Panc1 (cell line): ENCODE measurements at places on chromosomes 3 and 15.

GRCh38 chr15:28021281-28022039 lies 77.7 kb downstream of the OCA2 start:
- DNase-seq: no peak

DNA sequence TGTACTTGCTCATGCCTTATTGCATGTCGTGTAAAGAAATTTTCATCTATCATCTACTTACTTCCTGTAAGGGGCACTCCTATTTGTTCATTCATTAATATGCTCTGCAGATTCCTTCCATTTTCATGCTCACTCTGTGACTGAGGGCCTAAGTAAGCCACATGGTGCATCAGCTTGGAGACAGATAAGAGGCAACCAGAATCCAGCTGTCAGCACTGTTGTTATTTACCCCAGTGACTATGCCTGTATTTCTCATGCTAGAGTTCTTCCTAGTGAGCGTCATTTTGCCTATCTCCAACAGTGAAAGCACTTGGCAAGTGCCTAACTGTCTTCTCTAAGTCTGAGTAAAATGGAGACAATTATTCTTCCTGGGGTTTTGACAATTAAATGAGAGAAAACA lies 124.8 kb upstream of the ABI3BP start:
- DNase-seq: no peak

GRCh38 chr3:150823277-150823676 lies 60.3 kb upstream of the SIAH2 start:
- DNase-seq: no peak

DNA sequence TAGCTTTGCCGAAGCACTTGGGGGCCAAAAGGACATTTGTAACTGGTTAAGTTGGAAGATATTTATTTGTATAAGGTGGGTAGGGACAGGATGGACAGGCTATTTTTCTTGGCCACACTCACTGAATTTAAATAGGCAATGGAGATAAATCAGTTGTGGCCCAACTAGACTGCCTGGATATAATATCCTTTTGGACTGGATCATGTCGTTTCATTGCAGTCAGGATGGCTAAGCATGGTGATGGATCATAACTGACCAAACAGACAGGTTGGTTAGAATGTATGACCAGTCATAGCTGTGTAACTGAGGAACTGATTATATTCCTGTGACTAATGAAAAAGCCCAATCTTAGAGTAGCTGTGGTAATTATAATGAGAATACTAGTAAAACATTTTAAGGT lies 284.0 kb downstream of the LPP start:
- no peak for DNase-seq

GRCh38 chr15:93417156-93417555 lies 328.1 kb upstream of the RGMA start:
- no peak for DNase-seq

GRCh38 chr15:48175126-48175525 lies 3.0 kb downstream of the MYEF2 start:
- DNase-seq: no peak
